NCI-H1930 (cell line): ENCODE measurements at places on chromosomes 7 and 10.

GRCh38 chr10:119133949-119134348, 30.0 kb downstream of the DENND10 start:
- DNase-seq = no peak

GRCh38 chr7:68865351-68866199, 732.7 kb upstream of the AUTS2 start:
- no peak for DNase-seq

- no peak for DNase-seq
Observed at GRCh38 chr10:74292871-74293427, 141.9 kb downstream of the ADK start.

DNA sequence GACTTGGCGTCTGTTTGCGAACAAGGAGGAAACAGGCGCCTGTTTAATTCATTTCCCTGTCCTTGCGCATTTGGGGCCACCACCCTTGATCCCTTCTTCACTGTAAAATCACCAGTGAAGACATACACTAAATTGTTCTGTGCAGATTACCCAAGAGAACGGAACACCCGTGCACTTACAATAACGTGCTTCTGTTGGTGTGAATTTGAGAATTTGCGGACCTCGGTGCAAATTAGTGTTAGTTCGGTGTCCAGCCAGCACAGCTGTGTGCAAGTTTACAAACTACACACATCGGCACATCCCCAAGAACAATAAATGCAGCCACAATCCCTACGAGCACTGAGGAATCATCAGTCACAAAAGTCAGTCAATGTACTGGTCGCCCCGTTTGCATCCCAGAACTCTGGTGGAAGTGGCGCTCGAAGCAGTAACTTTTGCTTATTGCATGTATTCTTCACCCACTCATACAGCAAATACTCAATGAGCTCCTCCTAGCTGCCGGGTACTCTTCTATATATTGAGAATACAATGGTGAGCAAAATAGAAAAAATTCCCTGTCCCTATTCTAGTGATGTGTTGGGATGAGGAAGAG, 786 bp upstream of the CNOT4 start:
- no peak for DNase-seq
